Astrocyte of the cerebellum (primary cell): ENCODE measurements at places on chromosomes 7 and 10.
A peak's percentile ranks its signal among the peaks of the same experiment; 100 is the strongest.

DNA sequence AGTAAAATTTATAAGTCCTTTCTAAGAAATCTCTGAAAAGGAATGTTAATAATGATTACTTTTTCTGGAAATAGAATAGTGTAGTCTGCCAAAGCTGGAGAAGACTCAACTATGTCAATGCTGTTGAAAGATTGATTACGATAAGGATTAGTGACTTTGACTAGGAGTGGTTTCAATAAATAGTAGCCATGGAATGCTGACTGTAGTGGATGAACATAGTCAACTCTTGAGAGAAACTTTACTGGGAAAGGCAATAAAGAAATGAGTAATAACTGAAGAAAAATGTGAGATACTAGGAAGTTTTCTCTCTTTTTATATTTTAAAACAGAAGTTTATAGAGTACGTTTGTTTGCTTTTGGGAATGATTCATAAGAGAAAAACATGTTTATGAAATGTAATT is 105.0 kb upstream of the CDK13 start:
- DNase-seq: no peak

DNA sequence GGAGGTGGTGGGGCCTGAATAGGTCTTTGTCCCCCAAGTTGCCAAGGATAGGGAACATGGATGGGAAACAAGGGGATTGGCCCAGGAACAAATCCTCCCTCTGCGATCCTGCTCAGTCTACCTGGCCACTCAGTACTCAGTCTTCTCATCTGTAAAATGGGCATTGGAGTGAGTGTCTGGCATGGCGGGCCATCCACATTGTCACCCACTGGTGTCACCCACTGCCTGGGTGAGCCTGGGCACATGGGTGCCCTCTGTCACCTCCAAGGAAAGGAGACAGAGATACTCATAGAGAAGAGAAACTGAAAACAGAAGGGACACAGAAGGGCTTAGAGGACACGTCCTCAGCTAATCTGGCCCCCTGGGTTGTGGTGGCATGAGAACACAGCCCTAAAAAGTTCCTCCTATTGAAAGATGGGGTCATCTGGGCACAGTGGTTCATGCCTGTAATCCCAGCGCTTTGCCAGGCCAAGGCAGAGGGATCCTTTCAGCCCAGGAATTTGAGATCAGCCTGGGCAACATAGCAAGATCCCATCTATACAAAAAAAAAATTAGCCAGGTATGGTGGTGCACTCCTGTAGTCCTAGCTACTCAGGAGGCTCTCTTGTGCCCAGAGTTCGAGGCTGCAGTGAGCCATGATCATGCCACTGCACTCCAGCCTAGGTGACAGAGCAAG is 12.5 kb upstream of the TNRC18 start:
- DNase-seq: no peak

DNA sequence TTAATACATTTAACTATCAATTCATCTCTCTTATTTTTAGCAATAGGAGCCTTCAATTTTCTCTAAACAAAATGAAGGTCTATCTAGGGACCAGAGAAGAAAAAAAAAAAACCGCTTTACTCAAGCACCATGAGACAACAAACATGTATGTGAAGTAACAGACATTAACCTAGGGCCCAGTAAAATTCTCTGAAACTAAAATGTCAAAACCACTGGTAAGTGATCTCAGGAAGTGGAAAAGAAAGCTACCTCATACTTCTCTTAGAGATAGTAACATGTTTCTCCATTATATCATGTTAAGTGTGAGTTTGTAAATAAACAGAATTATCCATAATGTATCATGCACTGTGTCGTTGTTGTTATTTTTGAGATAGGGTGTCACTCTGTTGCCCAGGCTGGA is 35.4 kb upstream of the PTER start:
- no peak for DNase-seq

DNA sequence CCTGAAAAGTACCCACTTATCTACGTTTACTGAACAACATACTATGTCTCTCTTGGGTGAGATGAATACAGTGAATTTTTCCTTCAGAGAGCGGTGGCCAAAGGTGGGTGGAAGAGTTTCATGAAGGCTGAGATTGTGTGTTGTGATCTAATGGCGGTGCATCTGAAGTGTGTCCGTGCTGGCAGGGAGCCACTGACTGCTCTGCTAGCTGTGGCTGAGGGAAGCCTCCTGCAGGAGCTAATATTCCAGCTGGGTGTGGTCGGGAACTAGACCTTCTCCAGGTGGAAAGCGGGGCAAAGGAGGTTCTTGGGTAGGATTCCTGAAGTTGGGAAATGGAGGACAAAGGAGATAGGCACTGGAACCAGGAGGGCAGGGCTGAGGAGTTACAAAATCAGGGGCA is 69.2 kb upstream of the GRB10 start:
- DNase-seq: no peak

GRCh38 chr7:24924375-24924774 is 55.6 kb downstream of the OSBPL3 start:
- no peak for DNase-seq

GRCh38 chr10:102782673-102783551 is 39.2 kb downstream of the WBP1L start:
- peak; percentile 99 for DNase-seq

DNA sequence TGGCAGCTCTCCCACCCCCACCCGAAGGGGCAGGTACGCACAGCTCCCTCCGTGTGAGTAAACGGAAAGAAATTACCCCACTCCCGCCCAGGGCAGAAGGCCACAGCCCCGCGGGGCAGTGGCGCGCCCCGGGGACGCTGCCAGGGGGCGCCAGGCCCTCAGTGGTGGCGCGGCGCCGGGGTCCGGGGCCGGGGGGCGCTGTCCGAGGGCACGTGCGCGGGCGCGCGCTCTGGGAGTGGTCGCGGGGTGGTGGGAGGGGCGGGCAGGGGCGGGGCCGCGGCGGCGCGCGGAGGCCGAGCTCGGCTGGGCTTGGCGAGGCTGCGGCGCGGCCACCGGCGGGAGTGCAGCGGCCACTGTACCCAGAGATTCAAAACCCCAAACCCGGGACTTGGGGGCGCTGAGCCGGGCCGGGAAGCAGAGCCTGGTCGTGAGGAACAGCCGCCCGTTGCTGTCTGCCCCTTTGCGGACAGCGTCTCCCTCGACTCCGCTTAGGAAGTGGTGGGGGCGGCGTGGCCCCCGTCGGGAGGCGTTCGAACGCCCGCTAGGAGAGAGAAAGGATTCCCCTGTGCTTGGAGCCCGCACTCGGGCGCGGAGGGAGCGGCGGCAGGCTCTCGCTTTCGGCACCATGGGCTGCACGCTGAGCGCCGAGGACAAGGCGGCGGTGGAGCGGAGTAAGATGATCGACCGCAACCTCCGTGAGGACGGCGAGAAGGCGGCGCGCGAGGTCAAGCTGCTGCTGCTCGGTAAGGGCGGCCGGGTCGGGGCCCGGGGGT is at the start of gene GNAI1:
GNAI1 (plus strand) TSS at position 296 of the 773 bp plus-strand sequence; CDS start at position 626, 330 bp downstream.
- DNase-seq: no peak

GRCh38 chr7:24025094-24025493 is 258.9 kb upstream of the NPY start:
- DNase-seq: peak; percentile 36

- no peak for DNase-seq
Measured at GRCh38 chr10:127012769-127013152, 107.5 kb downstream of the DOCK1 start.

DNA sequence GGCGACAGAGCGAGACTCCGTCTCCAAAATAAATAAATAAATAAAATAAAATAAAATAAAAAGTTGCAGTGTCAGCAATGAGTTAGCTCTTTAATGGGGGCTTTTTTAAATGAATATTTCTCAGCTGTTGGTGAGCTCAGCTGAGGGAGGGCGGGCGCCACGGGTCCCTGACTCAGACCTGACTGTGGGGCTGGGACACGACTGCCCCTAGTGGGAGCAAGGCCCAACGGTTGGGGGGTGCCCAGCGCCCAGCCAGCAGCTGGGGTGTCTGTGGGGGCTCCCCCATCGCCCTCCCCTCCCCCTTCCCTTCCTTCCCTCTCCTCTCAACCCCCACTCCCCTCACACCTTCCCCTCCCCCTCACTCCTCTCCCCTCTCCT is 46.6 kb downstream of the PWWP2B start:
- DNase-seq: no peak

DNA sequence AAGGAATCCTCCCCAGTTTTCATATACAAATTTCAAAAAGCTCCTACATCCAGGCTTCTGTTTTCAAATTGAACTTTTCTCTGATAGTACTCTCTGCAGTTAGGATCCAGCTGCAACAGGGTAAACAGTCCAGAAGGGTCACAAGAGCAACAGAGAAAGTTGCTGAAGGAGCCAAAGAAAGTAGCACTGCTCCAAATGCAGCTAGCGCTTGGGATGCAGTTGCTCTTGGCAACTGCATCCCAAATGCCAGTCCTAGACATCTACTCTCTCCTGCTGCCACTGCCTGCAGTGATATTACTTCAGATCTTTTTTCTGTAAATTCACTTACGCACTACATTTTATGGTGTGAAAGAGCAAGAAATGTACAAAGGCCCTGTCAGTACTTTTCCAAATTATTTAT is 14.6 kb downstream of the GPR37 start:
- no peak for DNase-seq

- DNase-seq: peak; percentile 75
Measured at GRCh38 chr10:50623663-50624412, at the start of gene SGMS1. TSS of gene SGMS1 (minus strand) at chr10:50623956. CDS start at chr10:50344114, 279,842 bp downstream.

- peak; percentile 49 for DNase-seq
Measured at GRCh38 chr7:66283003-66283920, 78.1 kb downstream of the TPST1 start.

DNA sequence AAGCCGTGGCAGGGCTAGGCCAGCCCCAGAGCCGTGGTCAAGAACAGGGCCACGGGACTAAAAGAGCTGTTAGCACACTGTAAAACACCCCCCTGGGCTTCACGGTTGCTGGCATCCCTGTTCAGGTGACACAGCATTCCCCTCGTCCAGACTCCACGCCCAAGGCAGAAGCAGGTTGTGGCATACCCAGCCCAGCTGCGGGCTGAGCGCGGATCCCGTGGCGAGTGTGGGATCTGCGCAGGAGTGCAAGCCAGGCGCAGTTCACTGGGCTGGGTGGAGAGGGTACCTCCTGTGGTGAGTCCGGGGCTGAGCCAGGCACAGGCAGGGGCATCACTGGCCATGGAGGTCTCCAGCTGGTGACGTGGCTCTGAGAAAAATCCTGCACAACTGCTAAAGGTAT is 199.1 kb downstream of the FZD1 start:
- no peak for DNase-seq

DNA sequence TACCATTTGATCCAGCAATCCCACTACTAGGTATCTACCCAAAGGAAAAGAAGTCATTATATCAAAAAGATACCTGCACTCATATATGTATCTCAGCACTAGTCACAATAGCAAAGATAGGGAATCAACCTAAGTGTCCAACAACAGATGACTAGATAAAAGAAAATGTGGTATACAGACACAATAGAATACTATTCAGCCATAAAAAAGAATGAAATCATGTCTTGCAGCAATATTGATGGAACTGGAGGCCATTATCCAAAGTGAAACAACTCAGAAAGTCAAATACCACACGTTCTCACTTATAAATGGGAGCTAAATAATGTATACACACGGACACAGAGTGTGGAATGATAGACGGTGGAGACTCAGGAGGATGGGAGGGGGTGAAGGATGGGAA is 146.0 kb downstream of the PARD3 start:
- DNase-seq: no peak

DNA sequence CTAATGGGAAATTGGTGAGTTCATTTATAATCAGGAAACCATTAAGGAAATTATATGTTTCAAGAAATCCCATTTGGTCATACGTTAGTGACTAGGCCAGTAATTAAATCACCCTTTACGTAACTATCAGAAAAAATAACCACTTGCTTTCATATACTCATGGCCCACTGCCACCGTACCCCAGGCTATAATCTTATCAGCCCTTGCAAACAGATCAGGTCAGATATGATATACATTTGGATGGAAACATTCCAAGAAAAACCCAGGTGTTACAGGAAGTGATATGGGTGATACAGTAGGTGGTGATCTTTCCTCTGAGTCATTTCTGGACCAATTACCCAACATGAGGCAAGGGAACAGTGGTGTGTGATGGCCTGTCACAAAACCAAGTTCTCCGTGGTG is 481.0 kb upstream of the SEMA3A start:
- DNase-seq: no peak

DNA sequence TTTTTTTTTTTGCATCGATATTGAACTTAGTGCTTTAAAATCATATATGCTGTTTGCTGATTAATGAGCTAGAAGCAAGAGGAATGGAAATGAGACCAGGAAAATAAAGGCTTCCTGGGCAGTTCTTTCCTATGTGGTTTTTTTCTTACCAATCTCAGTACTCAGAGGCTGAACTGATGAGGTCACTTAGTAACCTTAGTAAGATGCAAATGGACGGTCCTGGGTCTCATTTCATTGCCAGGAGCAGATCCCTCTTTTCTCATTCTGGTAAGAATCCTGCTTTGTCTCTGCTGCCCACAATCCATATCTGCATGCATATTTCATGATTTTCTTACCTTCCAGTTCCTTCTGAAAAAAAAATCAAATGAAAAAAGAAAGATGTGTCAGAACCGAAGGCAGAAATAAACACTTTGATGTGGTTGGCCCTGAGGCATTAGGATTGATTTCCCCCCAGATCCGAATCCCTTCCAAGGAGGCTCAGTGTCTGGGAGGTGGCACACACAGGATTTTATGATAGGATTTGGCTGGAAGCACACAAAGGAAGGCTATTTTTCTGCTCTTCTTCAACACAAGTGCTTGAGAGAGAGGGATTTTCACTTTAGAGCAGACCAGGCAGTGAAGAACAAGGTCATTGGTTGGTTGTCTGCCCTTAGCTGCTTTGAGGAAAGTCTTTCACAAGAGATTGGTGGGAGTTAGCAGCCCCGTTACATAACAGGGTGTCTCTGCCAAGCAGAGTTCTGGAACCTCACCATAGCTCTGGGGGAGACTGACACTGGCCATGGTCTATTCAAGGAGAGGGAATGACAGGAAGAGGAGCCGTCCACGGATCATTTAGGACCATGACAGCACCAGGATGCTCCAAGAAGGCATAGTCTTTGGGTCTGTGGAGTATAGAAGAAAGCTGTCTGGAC is 150.0 kb downstream of the CAMK1D start:
- DNase-seq: peak; percentile 66

GRCh38 chr7:80859272-80859970 is 59.4 kb downstream of the SEMA3C start:
- DNase-seq: no peak

GRCh38 chr10:21048068-21048467 is 151.0 kb upstream of the NEBL start:
- peak; percentile 8 for DNase-seq

DNA sequence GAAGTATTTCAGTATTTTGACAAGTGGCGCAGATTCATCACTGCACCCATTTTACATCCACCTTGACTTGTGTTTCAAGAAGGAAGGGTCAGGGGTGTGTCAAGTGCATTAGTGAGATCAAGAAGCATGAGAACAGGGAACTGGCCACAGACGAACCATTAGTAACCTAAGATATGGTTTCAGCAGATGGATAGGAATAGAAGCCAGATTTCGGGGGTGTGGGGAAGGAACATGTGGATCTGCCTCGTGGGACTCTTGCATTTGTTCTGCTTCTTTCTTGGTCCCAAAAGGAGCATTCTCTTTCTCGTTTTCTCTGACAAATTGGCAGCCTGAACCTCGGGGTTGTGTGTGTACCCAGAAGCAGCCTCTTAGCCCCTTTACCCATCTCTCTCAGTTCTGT is 9.6 kb downstream of the DENND2A start:
- no peak for DNase-seq

- DNase-seq: no peak
Measured at GRCh38 chr7:101772508-101773211, 44.8 kb upstream of the CUX1 start.
